ENCODE measurements at places on chromosomes 11 and 22. TPM values are rescaled to one million over a fixed set of nuclear protein-coding genes. Genes with fewer than 3 reads are reported as not detected.

GRCh38 chr11:46277313-46277621 lies 195 bp upstream of the CREB3L1 start:
- DNase-seq: no peak
- H3K27ac ChIP-seq: no peak overlapping the region
- H3K4me1 ChIP-seq: peaks cover 5% of the 10 kb centered on the region
- peaks cover 61% of the 10 kb centered on the region for H3K27me3 ChIP-seq
- H3K36me3 ChIP-seq: peaks cover 12% of the 10 kb centered on the region

- DNase-seq: no peak
- H3K36me3 ChIP-seq: no peaks in the 10 kb centered on the region
- no peak overlapping the region for H3K4me3 ChIP-seq
- H3K27ac ChIP-seq: no peak overlapping the region
Measured at GRCh38 chr11:30538251-30538650, 47.9 kb downstream of the MPPED2 start.

- no peak for DNase-seq
- H3K4me3 ChIP-seq: peak overlapping the region; percentile 90
- H3K4me1 ChIP-seq: peaks cover 36% of the 10 kb centered on the region
- H3K36me3 ChIP-seq: no peaks in the 10 kb centered on the region
- peaks cover 4% of the 10 kb centered on the region for H3K27me3 ChIP-seq
Measured at GRCh38 chr11:2525166-2525861, 80.5 kb downstream of the KCNQ1 start.

GRCh38 chr11:45385844-45386243 lies 99.7 kb upstream of the SYT13 start:
- DNase-seq: no peak
- no peak overlapping the region for H3K27ac ChIP-seq
- peaks cover 33% of the 10 kb centered on the region for H3K27me3 ChIP-seq
- no peak overlapping the region for H3K4me3 ChIP-seq
- no peaks in the 10 kb centered on the region for H3K36me3 ChIP-seq

DNA sequence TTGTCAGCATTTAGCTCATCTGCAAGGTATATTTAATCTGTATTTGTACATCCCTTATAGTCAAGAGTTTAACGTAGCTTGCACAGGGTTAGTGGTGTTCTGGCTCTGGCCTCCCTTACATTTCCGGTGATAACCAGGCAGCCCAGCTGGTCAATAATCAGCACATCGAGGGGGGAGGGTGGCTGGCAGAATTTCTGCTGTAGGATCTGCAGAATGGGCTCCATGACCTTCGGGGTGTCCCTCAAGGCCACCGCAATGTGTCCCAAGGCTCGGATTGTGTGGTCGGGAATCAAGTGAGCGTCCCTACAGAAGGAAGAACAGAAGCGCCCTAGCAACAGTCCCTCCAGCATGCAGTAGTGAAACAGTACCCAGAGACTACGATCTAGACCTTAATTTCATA lies 25.1 kb downstream of the SERPIND1 start:
- no peaks in the 10 kb centered on the region for H3K27me3 ChIP-seq
- H3K4me1 ChIP-seq: no peaks in the 10 kb centered on the region
- no peak overlapping the region for H3K4me3 ChIP-seq
- DNase-seq: no peak
- peaks cover 33% of the 10 kb centered on the region for H3K36me3 ChIP-seq

- no peak for DNase-seq
- peak overlapping the region; percentile 56 for H3K27ac ChIP-seq
- H3K4me3 ChIP-seq: no peak overlapping the region
Measured at GRCh38 chr11:120931057-120931779, 92.7 kb upstream of the TBCEL start.

- peaks cover 45% of the 10 kb centered on the region for H3K4me1 ChIP-seq
- H3K36me3 ChIP-seq: peaks cover 9% of the 10 kb centered on the region
- H3K27me3 ChIP-seq: no peaks in the 10 kb centered on the region
- peak overlapping the region; percentile 48 for H3K27ac ChIP-seq
- no peak for DNase-seq
Measured at GRCh38 chr11:62794201-62794775, 2.5 kb upstream of the TMEM223 start.

DNA sequence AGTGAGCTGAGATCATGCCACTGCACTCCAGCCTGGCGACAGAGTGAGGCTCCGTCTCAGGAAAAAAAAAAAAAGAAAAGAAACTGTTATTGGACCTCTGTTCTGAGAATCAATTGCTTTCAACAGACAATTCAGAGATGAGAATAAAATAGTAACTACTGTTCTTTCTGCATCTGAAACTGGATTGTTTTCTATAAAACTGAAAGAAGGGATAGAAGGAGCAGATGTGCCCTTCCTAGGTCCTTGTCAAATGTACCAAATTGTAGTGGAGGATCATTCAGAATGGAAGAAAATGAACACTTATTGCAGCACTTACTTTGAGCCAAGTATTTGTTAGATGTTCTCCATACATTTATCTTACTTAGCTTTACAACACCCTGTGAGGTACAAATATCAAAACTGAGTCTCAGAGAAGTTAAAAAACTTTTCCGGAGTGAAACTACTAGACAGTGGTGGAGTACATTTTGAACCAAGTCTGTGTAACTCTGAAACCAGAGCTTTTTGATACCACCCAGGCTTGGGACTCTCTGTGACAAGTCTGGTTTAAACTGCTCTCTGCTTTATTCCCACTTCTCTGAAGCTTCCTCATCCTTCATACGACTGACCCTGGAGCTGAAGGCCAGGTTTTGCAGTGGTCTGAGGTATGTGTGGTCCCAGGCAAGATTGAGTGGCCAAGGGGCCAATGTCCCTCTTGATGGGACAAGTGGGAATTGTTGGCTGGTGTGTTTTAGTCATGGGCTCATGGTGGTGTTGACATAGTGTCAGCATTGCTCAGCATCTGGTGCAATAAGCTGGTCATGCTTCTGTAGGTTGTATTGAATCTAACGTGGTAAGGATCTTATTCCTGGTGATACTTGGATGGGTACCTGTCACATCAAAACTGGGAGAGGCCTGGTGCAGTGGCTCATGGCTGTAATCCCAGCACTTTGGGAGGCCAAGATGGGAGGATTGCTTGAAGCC lies 48.2 kb upstream of the CCDC134 start:
- DNase-seq: no peak
- no peaks in the 10 kb centered on the region for H3K36me3 ChIP-seq
- H3K4me3 ChIP-seq: no peak overlapping the region
- peaks cover 7% of the 10 kb centered on the region for H3K4me1 ChIP-seq
- H3K27ac ChIP-seq: no peak overlapping the region

DNA sequence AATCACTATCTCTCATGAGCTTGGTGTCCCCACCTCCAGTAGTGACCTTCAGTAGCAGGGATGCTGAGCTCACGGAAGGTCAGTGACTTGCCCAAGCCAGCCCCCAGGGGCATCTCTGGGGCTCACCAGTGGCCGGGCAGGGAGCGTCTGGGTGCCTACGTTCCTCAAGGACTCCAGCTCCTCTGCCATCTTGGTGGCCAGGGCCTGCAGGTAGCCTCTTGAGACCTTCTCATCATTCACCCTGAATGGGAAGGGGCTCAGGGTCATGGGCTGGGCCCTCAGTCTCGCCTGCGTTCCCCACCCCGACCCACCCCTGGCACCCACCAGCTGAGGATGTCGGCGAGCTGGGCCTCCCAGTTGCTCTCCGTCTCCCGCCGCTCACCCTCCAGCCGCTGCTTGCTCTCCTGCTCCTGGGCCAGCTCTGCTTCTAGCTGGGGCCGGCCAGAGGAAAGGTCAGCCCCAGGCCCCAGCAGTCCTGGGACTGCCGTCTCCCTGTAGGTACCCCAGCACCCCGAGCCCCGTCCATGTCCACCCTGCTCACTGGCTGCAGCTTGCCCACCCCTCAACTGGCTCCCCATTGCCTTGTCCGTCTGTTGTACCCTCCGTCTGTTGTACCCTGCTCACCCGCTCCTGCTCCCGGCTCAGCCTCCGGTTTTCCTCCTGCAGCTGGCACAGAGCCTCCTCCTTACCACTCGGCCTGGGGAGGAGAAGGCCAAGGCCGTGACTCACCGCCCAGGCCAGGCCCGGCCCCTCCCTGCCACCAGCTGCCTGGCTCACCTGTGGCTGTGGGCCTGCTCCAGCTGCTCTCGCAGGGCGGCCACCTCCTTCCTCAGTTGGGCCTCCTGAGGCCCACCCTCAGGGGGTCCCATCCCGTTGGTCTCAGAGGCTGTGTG lies 9.5 kb downstream of the CDC42BPG start:
- H3K36me3 ChIP-seq: no peaks in the 10 kb centered on the region
- H3K27ac ChIP-seq: no peak overlapping the region
- no peak overlapping the region for H3K4me3 ChIP-seq
- no peak for DNase-seq
- H3K4me1 ChIP-seq: no peaks in the 10 kb centered on the region
- no peaks in the 10 kb centered on the region for H3K27me3 ChIP-seq

DNA sequence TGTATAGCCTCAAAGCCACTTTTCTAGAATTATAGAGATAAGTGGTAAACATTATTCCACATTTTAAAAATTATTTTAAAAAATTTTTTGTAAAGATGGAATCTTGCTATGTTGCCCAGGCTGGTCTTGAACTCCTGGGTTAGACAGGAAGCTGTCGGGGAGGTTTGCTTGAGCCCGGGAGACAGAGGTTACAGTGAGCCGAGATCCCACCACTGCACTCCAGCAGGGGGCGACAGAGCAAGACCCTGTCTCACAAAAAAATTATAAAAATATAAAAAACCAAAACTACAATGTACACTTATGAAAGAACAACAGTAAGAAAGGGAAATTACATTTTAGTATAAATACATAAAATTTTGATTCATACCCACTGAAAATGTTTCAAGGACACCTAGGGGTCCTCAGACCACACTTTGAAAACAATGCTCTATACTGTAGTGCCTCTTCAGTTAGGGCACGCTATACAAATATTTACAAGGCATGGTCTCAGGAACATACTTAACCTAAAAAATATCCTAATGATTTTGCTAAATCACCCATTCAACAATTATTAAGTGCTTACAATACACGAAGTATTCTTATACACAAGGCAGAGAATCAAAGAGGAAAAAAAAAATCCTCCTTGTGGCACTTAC lies 111.2 kb downstream of the MRTFA start:
- peak overlapping the region; percentile 8 for H3K27ac ChIP-seq
- peak; percentile 49 for DNase-seq
- peaks cover 9% of the 10 kb centered on the region for H3K4me1 ChIP-seq
- H3K4me3 ChIP-seq: no peak overlapping the region
- H3K27me3 ChIP-seq: no peaks in the 10 kb centered on the region

DNA sequence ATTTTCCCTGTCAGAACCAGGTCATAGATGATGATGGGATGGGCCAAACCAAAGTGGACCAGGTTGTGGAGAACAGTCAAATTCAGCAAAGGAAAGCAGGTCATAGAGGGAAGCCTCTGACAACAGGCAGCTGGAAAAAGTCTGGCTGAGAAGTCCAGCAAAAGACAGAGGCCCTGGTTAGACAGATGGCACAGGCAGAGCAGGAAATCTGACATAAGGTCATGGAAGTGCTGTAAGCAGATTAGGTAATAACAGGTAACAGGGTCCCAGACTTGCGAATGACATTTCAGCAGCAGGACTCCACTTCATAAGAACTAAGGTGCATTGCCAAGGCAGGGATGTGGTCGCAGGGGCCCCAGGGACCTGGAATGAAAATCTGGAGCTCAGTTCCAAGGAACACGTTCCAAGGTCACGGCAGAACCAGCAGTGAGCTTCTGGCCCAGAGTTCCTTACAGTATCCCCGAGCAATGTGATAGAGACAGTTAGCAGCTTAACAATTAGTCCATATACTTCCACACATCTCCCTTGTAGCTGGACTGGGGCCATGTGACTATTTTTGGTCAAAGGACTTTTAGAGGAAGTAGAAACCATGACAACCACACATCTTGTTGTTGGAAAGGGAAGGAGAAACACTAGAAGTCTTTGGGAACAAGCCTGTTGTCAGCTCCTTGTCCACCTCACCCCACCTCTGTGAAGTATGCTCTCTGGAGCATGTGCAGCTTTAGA lies 75.4 kb downstream of the ME3 start:
- H3K27me3 ChIP-seq: no peaks in the 10 kb centered on the region
- H3K36me3 ChIP-seq: no peaks in the 10 kb centered on the region
- DNase-seq: no peak
- no peak overlapping the region for H3K27ac ChIP-seq
- H3K4me3 ChIP-seq: no peak overlapping the region

- H3K27me3 ChIP-seq: no peaks in the 10 kb centered on the region
- H3K4me3 ChIP-seq: no peak overlapping the region
- peaks cover 85% of the 10 kb centered on the region for H3K4me1 ChIP-seq
- peak; percentile 55 for DNase-seq
- H3K36me3 ChIP-seq: no peaks in the 10 kb centered on the region
Measured at GRCh38 chr11:59263225-59263894, 50.6 kb upstream of the MPEG1 start.

GRCh38 chr11:64006398-64006797 lies 20.2 kb downstream of the OTUB1 start:
- H3K27me3 ChIP-seq: peaks cover 43% of the 10 kb centered on the region
- DNase-seq: no peak
- H3K27ac ChIP-seq: peak overlapping the region; percentile 74
- peak overlapping the region; percentile 89 for H3K4me3 ChIP-seq
- H3K4me1 ChIP-seq: peaks cover 17% of the 10 kb centered on the region
- H3K36me3 ChIP-seq: peaks cover 16% of the 10 kb centered on the region

DNA sequence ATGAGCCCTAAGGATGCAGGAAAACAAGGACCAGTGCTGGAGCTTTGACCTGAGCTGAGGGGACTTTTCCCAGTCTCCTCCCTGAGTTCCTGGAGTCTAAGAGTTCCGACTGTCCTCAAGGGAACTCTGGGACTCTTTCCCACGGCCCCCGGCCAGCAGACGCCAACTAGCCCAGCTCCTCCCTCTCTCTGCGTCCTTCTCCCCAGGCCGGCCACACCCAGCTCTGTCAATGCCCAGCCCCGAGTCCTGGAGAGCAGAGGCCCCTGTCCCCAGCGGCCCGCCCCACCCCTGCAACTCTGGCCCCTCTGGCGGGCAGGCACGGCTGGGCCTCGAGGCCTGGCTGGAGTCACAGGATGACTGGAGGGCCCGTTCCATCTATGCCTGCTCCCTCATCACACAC lies 29.8 kb downstream of the NECTIN1 start:
- H3K36me3 ChIP-seq: no peaks in the 10 kb centered on the region
- no peaks in the 10 kb centered on the region for H3K27me3 ChIP-seq
- no peak overlapping the region for H3K4me3 ChIP-seq

- DNase-seq: no peak
- no peaks in the 10 kb centered on the region for H3K36me3 ChIP-seq
- H3K4me1 ChIP-seq: peaks cover 30% of the 10 kb centered on the region
- peak overlapping the region; percentile 98 for H3K27ac ChIP-seq
- H3K27me3 ChIP-seq: no peaks in the 10 kb centered on the region
Measured at GRCh38 chr22:22021162-22021750, 38.7 kb upstream of the TOP3B start.

DNA sequence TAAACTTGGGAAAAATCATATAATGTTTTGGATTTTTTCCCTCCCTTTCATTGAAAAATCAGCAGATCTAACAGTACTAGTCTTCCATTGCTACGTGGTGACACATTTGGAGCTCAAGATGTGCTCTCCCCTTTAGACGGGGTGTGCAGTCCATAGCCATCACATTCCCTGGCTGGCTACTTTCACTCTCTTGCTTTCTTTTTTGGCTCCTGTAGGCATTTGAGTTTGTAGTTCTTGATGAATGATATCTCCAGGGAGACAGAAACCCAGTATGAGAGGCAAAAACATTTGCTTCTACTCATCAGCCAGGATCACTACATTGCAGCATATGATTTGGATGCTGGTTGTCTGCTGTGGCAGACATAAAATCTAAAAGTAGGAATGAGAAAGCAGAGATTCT lies 12.1 kb downstream of the CCDC81 start:
- H3K4me1 ChIP-seq: no peaks in the 10 kb centered on the region
- H3K27me3 ChIP-seq: no peaks in the 10 kb centered on the region
- H3K4me3 ChIP-seq: no peak overlapping the region

Gene TNNT3
- polyA plus RNA-seq: not detected

Gene EEF1G
- 1,388 TPM for polyA plus RNA-seq

Gene PNPLA5
- polyA plus RNA-seq: not detected

Gene CCDC81
- 0.22 TPM for polyA plus RNA-seq

Gene ANO1
- polyA plus RNA-seq: not detected

Gene RPL3
- 2,656 TPM for polyA plus RNA-seq

Gene SLC22A25
- polyA plus RNA-seq: not detected

Gene CALCA
- not detected for polyA plus RNA-seq

Gene SYT7
- polyA plus RNA-seq: not detected

Gene FANCF
- 22.4 TPM for polyA plus RNA-seq

Data from naive B cell (primary cell).